AG09319 (cell line): ENCODE measurements at places on chromosomes 5 and 9.

DNA sequence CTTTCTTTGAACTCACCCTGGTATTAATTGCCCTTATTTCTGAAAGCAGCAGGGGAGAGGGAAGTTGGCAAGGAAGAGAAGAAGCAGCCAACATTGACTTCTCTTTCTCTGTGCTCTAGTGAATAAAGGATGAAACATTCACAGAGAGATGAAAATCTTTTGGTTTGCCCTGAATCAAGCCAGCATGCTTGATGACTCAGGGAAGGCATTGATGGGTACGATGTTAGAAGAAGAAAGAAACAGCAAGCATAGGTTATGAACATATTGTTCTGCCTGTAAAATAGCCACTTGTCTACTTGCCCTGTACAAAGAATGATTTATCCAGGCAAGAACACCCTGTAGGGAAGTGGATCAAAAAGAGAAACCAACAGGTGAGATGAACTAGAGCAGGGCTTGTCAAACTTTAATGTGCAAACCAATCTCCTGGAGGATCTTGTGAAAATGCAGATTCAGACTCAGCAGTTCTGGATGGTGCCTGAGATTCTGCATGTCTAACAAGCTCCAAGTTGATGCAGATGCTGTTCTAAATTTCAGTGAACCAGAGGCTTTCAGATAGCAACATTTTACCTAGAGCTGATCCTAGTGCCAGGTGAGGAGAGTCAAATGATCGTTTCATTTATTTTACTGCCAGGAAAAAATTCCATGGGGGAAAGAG, 586.6 kb upstream of the TLE4 start:
- no peak for DNase-seq

DNA sequence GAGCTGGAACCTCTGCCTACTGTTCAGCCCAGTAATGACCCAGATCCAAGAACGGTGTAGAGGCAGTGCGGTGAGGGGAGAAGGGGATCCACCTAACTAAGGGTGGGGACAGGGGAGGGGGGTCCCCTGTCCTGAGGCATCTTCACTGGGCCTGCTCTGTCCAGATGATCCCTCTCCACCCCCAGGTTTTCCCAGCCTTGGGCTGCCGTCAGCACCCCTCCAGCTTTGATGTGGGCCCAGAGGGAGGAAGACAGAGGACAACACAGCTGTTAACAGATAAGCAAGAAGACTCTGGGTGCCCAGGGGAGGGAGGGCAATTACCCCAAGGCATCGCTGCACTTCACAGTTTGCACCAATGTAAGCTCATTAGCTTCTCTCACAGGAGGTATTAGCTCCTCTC, 19.3 kb downstream of the BICD2 start:
- no peak for DNase-seq

- DNase-seq: no peak
These were observed 7.0 kb upstream of the HRCT1 start for GRCh38 chr9:35899021-35899420.

GRCh38 chr5:124352312-124352711, 394.1 kb downstream of the ZNF608 start:
- DNase-seq: no peak

GRCh38 chr9:38687389-38687842, 32.5 kb downstream of the FAM240B start:
- no peak for DNase-seq

- no peak for DNase-seq
These were observed 16.2 kb upstream of the IL3 start for GRCh38 chr5:132044207-132044606.

DNA sequence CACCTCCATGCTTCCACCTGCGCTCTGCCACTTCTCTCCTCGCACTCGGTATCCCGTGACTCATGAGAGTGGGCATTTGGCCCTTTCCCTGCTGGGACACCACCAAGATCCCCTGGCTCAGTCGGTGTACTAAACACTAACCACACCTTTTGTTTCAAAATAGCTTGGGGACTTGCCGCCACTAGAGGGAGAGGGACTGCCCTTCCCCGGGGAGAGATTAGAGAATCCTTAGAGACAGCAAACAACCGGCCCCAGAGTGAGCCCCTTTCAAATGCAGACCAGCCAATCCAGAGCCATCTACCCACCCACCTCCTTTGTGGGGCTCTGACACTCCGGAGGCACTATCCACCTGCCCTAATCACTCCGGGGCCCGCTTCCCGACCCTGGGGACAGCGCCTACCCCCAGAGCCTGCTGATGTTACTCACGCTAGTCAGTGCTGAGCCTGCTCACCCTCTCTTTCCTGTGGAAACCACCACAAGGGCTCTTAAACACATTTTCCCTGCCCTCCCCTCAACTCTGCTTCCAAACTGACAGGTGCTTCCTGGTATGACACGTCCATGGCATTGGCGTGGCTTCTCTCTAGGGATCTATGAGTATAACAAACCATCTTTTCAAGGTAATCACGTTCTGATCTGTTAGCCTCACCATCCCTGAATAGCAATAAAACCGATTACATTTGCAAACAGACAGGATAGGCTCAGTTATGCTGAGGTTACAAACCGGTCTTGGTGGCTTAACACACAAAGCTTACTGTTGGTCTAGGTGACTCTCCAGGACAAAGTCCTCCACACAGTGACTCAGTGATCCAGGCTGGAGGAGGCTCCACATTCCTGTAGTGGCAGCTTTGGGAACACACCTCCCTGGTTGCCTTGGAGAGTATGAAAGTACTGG, 180.1 kb upstream of the MVB12B start:
- no peak for DNase-seq

GRCh38 chr5:122434205-122434970, 122.4 kb downstream of the SNCAIP start:
- DNase-seq: no peak

- no peak for DNase-seq
These were observed 26.9 kb upstream of the ADAM19 start for GRCh38 chr5:157602505-157602904.

GRCh38 chr5:143824851-143825720, 13.1 kb downstream of the HMHB1 start:
- peak; percentile 52 for DNase-seq

- DNase-seq: no peak
These were observed 31.2 kb upstream of the CEP120 start for GRCh38 chr5:123454259-123454911.

GRCh38 chr5:131899686-131900085, 45.8 kb downstream of the MEIKIN start:
- no peak for DNase-seq

GRCh38 chr5:7852542-7852941, 1.6 kb upstream of the CFAP90 start:
- DNase-seq: no peak

GRCh38 chr5:15286650-15287049, 213.3 kb upstream of the FBXL7 start:
- no peak for DNase-seq

DNA sequence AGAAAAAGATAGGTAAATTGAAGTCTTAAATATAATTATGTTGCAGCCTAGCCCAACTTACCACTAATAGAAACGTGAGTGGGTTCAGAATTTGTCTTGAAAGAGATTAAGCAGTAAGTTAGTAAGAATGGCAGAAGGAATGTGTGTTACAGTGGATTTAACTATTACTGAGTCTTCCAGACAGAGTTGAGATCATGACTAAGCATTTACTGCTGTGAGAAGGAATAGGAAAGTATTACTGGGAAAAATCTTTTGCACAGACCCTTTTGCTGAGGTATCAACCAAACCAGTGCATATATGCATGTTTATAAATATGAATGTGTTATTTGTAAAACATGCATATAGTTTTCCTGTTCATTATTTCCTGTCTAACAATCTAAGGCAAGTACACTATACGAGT, 112.8 kb upstream of the EFNA5 start:
- no peak for DNase-seq

GRCh38 chr9:83536332-83536731, 1.9 kb downstream of the FRMD3 start:
- DNase-seq: no peak

GRCh38 chr5:90386099-90386710, 23.4 kb downstream of the CETN3 start:
- no peak for DNase-seq

- DNase-seq: peak; percentile 42
These were observed at the start of gene MGAT4B for GRCh38 chr5:179806250-179807048. Gene MGAT4B, minus strand, starts transcription at chr5:179806866. Its CDS starts 283 bp downstream, at chr5:179806583.

GRCh38 chr5:91011029-91011428, 372.1 kb downstream of the ARRDC3 start:
- DNase-seq: no peak

DNA sequence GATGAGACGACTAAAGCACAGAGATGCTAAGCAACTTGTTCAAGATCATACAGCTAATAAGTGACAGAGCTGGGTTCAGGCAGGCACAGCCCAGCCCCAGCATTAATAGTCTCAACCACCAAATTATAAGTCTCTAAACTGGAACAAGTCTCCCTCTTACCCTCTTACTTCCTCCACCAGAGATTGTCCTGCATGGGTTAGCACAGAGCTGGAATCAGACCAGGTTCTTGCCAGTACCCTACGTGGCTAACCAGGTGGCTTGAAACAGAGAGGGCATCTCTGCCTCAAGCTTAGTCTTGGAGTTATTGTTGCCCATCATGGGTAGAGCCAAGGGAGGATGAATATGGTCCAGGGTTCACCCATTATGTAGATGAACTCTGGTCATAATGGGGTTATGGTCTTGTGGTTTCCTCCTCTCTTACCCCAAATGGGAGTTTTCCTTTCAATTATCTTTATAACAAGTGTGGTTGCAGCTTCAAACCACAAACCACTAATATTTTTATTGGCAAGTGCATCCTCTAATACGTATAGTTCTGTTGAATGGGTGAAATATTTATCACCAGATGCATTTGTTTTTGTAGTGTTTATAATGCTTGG, 8.3 kb upstream of the XPA start:
- DNase-seq: no peak

GRCh38 chr5:134540747-134541733, 15.6 kb downstream of the JADE2 start:
- DNase-seq: no peak

DNA sequence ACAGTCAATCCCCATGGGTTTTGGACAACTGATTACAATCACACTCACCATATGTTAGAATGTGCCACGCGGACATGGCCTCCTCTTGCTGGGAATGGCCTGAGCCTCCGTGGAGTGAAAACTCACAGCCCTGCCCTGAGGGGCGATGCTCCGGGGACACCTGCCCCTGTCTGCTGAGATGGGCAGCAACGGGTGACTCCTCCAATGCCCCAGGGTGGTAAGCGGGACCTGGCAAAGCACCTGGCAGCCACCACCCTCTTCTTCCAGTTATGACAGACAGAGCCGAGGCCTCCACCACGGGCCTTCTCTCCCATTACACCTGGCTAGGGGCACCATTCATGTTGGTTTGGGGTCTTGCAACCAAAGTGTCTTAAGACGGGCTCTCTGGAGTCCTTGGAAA, 94.9 kb upstream of the COL5A1 start:
- DNase-seq: no peak

DNA sequence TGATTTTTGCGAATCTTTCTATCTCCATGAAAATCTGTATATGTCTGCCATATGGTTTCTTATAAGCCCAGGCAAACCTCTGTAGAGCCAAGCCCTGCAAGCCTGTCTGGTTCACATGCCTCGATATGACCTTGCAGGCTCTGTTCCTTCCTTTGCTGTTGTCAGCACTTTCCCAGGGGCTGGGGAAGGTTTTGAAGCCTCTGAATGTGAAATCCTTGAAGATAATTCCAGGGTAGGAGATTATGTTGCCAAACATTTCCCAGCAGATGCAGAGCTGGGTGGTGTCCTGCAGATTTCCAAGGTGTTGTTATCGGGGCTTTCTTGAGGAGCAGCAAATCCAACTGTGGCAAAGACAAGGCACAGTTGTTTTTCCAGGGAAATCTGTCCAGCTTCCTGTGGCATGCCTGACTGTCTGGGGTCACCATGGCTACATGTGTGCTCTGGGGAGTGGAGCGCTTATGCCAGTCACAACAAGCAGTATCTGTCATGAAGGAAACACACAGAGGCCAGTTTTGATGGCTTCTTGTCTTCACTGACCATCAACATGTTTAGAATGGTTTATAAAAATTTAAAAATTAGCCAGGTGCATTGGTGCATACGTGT, 60.7 kb upstream of the RPS23 start:
- DNase-seq: no peak

DNA sequence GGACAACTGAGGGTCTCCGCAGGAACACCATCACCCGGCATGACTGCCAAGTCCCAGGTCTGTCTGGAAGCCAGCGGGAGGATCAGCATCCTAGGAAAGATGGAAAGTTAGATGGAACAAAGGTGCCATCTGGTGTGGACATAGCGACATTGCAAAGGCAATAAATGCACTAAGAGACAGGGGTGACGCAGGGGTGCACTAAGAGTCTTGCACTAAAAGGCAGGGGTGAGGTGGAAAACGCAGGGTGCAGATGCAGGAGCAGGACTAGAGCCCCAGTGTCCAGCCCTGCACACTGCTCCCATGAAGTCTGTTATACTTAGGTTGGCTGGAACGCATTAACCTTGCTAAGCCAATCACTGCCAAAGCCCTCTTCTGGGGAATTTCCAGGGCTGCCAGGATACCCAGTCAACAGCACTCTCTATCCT, 15.5 kb downstream of the ATOX1 start:
- no peak for DNase-seq

- no peak for DNase-seq
These were observed 185.3 kb downstream of the SAXO1 start for GRCh38 chr9:18847576-18848275.

DNA sequence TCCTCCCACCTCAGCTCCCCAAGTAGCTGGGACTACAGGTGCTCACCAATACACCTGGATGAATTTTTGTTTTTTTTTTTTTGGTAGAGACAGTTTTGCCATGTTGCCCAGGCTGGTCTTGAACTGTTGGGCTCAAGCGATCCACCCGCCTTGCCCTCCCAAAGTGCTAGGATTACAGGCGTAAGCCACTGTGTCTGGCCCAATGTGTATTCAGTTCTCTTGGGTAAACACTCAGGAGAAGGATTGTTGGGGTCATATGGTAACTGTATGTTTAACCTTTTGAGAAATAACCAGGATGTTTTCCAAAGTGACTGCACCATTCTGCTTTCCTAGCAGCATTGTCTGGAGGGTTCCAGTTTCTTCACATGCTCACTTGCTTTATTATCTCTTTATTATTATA, 67.4 kb downstream of the TNPO1 start:
- DNase-seq: no peak

DNA sequence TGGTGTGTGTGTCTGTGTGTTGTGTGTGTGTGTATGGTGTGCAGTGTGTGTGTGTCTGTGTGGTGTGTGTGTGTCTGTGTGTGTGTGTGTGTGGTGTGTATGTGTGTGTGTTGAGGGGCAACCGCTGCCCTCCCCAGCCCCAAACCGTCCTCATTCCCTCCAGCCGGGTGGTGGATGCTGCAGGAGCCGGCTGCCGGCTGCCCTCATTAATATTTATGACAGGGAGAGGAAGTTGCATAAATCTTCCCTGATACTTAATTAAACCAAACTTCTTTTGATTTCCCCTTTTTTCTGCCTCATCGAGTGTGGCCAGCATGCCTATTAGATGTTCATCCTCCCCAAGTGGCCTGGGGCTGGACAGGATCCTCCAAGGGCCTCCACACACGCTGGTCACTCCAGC, 121.4 kb upstream of the MVB12B start:
- no peak for DNase-seq

- DNase-seq: no peak
These were observed 43.5 kb upstream of the STXBP1 start for GRCh38 chr9:127568618-127568970.

GRCh38 chr5:91151947-91152346, 231.2 kb downstream of the ARRDC3 start:
- peak; percentile 48 for DNase-seq
